ENCODE measurements at places on chromosomes 2 and 18.
A peak's percentile ranks its signal among the peaks of the same experiment; 100 is the strongest.

- no peak for DNase-seq
These were observed 495.9 kb upstream of the CNTNAP5 start for GRCh38 chr2:123528996-123529707.

DNA sequence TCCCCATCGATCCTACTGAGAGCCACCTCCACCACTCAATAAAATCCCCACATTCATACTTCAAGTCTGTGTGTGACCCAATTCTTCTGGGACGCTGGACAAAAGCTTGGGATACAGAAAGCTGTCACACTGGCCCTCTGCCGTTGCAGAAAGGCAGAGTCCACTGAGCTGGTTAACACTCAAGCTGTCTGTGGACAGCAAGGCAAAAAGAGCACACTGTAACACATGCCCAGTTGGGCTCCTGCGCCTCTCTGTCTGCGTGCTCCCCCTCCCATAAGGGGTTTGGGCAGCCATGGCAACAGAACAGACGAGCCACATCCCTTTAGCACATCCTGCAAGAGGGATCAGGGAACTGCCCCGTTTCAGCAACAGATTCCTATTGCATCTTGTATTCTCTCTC is 106.9 kb upstream of the RGPD4 start:
- no peak for DNase-seq

DNA sequence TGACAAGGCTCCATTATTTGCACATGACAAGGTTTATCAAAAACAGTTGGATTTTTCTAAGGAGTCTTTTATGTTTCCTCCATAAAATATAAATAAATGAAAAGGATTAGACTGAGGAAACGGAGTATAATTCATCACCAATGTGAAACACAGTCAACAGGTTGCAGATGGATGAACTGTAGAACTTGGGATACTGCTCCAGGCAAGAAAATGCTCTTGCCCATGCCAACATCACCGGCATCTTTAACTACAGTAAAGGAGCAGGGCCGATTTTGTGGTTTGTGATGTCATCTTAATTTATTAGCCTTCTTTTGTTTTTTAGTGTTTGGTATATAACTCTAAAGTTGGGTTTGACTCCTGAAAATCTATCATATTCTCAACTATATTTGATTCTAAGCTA is 577.3 kb downstream of the EPHA4 start:
- no peak for DNase-seq

- DNase-seq, result no peak
These were observed 371.5 kb downstream of the LNPK start for GRCh38 chr2:175630280-175631244.

GRCh38 chr18:24176727-24177416 is 38.0 kb downstream of the CABYR start:
- DNase-seq, result no peak

DNA sequence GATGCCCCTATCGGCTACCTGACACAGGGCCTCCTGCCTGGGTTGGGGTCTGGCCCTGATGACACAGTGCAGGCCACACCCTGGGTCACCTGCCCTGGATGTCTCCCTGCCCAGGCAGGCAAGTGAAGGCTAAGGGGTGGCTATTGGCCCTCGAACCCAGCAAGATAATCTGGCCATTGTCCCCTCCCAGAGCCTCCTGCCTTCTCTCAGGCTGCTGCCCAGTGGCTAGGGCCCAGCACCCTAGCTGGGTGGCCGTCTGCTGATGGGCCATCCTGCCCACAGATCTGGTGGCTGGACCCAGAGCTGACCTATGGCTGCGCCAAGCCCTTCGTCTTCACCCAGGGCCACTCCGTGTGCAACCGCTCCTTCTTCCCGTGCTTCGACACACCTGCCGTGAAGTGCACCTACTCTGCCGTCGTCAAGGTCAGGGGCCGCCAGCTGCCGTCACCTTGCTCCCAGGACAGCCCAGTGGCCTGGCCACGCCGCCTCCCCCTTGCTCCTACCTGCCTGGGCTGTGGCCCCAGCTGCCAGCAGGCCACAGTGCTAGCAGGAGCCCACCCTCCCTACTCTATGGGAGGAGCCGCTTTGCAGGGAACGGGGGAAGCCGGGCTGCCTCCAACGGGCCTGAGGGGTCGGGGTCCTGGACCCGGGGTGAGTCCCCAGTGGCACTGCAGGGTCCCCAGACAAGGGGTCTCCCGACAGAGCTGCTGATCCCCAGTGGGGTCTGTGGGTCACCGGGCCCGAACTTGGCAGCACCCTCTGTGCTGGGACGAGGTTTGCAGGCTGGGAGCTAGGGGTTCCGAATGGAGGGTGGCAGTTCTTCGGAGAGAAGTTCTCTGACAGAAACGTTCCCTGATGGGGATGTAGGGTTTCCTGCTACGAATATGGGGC is 4.1 kb downstream of the RNPEPL1 start:
- no peak for DNase-seq

DNA sequence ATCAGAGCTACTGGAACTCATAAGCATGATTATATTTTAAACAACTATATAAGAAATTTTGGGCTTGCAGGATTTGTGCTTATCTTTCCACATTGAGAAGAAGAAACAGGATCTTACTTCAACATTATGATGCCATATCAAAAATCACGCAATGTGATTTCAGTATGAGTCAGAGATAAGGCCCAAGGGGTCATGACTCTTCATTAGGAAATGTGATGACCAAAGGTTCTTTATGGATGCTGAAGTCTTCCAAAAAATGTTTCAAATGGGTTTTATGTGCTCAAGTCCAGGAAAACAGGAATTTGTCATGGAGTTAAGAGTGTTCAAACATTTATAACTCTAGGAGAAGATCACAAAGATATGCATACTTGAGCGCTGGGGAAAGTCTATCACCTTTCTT is 7.8 kb upstream of the SERPINB2 start:
- no peak for DNase-seq

DNA sequence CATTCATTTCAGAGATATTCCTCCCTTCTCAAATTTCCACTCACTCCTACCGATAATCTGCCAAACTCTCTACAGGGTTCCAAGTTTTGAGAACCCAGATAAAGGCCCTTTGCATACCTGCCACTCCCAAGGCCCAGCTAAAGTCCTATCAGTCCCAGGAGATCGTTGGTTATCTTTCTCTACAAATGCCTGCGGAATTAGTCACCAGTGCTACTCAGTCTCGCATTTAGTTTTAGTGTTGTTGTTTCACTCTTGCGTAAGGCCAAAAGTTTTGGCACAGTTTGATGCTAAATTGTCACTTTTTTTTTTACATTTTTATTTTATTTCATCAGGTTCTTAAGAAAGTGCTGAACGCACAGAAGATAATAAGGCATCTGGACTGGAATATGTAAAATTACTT is 29.2 kb upstream of the SETBP1 start:
- peak; percentile 46 for DNase-seq

DNA sequence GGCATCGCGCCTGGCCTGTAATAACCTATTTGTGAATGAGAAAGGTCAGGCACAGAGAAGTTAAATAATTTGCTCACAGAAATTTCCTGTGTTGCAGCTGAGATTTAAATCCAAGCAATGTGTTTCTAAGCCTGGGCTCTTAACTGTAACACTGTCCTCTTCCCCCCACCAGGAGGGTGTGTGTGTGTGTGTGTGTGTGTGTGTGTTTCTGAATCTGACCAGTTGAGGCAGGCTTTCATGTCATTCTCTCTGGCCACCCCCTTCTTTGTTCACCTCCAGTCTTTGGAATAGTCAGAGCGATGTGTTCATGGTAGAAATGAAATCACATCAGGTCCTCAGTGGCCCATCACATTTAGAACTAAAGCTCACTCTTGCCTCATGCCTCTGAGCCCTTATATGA is 81.2 kb downstream of the NEDD4L start:
- no peak for DNase-seq

DNA sequence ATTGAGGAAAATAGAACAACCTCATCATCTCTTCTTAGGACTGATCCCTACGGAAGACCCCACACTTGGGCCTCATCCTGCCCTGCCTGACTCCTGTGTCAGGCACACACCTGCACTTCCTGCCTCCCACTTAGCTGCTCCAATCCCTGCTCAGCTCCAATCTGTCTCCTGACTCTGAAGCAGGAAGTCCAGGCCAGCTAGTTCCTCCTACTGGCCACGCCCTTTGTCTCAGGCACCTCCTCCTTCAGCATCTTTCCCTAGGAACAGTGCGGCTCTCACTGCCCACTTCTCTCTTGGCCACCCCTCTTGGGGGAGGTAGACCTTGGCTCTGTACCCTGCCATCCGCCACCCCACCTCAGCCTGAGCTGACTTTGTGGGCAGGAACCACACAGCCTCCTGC is 135.8 kb downstream of the CELF4 start:
- DNase-seq, result no peak

- DNase-seq, result no peak
These were observed 45.3 kb upstream of the C1D start for GRCh38 chr2:68108120-68108519.

GRCh38 chr2:100561191-100561590 is 1.6 kb upstream of the PDCL3 start:
- DNase-seq, result no peak

DNA sequence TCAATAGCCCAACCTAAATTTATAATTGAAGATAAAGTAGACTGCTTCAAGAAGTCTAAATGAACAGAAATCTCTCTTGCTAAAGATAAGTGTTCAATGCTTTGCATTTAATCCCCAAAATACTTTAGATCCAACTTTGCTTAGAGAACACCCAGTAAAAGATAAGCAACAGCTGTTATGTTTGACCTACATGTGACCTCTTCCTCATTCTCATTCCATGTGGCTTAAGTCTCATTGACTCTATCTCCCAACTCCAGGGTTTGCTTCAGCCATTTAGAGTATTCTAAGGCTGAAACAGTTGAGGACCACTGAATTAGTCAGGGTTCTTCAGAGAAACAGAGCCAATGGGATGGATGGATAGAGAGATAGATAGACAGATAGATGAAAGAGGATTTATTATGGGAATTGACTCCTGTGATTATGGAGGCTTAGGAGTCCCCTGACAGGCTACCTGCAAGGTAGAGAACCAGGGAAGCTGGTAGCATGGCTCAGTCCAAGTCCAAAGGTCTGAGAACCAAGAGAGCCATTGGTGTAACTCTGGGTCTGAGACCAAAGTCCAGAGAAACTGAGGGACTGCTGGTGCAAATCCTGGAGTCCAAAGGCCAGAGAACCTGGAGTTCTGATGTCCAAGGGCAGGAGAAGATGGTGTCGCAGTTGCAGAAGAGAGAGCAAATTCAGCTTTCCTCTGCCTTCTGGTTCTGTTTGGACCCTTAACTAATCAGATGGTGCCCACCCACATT is 32.1 kb downstream of the CRYGD start:
- no peak for DNase-seq

GRCh38 chr18:28576941-28577340 is 400.0 kb upstream of the CDH2 start:
- no peak for DNase-seq

DNA sequence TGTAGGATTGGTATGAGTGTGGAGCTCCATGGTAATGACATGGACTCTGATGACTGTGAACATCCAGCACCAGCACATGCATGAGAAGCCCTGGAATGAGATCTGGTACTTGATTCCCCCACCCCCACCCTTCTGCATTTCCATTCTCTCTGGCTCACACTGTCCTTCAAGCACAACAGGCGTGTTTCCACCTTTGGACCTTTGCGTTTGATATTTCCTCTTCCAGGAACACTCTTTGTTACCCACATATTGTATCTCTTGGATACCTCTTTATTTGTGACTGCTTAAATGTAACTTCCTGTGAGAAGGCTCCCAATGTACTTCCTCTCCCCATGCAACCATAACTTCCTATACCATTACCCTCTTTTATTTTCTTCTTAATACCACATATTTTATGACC is 263.8 kb downstream of the HNMT start:
- no peak for DNase-seq

- DNase-seq, result no peak
These were observed 84.7 kb downstream of the ALPK2 start for GRCh38 chr18:58544179-58544578.

GRCh38 chr2:132670496-132671150 is 618 bp upstream of the LYPD1 start:
- DNase-seq, result no peak

- no peak for DNase-seq
These were observed 1281.7 kb upstream of the CELF4 start for GRCh38 chr18:38847326-38847725.

GRCh38 chr2:143051465-143051864 is 77.8 kb upstream of the ARHGAP15 start:
- no peak for DNase-seq

GRCh38 chr2:39913648-39914461 is 134.8 kb upstream of the THUMPD2 start:
- DNase-seq, result peak; percentile 50

DNA sequence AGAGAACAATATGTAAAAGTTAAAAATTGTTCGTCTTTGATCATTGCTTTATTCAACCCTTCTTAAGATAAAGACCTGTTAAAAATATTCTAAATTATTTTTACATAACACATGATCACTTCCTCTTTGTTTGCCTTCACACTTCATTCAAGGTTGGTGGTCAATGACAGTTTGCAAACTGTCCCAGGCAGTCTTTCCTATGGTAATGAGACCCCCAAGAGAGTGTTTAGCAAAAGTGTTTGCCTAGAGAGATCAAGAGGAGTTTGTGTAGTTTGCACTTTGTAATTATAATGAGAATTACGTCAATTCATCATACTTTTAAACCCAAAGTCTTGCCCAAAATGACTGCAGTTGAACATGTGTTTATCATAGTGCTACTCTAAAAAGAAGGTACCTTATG is 77.2 kb upstream of the ABCA12 start:
- DNase-seq, result no peak

- DNase-seq, result no peak
These were observed 136.5 kb upstream of the HAAO start for GRCh38 chr2:42928692-42929545.

DNA sequence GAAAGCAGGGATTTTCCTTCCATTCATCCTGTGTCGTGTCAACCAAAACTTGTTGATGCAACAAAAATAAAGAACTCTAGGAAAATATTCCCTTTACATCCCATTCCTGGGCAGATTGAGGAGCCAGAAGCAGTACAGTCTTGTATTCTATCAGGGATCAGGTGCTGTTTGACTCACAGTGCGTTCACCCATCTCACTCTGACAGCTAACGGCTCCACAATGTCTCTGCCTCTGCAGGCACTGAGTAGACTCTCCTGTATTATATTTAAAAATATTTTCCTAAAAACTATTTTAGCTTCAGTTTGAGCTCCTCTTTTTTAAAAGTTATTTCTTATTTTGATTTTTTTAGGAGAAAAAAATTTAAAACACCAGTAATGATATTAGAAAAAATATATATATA is 600.6 kb upstream of the SALL3 start:
- no peak for DNase-seq

DNA sequence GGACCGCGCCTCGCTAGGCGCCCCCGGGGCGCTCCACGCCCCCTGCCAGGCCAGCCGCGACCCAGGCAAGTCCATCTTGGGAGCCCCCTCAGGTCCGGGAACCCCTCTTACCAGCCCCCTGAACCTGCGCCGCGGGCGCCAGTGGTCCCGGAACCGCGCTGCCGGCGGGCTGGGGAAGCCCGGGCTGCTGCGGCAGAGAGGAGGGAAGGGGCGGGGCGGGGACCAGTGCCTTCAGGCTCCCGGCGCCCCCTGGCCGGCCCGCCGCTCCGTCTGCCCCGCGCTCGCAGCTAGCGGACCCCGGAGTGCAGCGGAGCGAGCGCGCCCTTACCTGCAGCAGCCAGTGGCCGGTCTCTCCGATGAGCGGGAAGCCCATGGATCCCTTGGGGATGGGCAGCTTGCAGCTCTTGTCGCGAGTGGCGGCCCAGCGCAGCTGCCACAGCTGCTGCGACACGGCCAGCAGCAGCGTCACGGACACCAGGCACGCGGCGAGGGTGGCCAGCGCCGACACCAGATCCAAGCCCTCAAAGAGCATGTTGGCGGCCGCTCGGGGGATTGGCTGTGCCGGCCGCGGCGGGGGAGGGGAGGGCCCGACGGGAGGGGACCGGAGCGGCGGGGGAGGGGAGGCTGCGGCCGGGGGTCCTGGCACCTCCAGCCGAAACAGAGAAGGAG is at the start of gene CYP26B1:
CYP26B1 (minus strand) TSS at position 560 of the 669 bp plus-strand sequence; CDS start at position 532, 28 bp downstream.
- DNase-seq, result no peak

GRCh38 chr18:30016179-30016578 is 1026.4 kb downstream of the DSC3 start:
- DNase-seq, result no peak

Measured in non-pigmented ciliary epithelial cell (primary cell).